Activated naive CD8-positive, alpha-beta T cell treated with anti-CD3 and anti-CD28 coated beads for 36 hours (primary cell): ENCODE measurements at places on chromosomes 5 and 9. TPM values are rescaled to one million over a fixed set of nuclear protein-coding genes. Genes with fewer than 3 reads are reported as not detected.
A peak's percentile ranks its signal among the peaks of the same experiment; 100 is the strongest.

Gene IFNA7
- not detected for total RNA-seq

Gene C1QTNF3
- total RNA-seq = 1.5 TPM

Gene TPD52L3
- not detected for total RNA-seq

- peak; percentile 30 for DNase-seq
Measured at GRCh38 chr5:172420235-172420939, 33.9 kb downstream of the SH3PXD2B start.

DNA sequence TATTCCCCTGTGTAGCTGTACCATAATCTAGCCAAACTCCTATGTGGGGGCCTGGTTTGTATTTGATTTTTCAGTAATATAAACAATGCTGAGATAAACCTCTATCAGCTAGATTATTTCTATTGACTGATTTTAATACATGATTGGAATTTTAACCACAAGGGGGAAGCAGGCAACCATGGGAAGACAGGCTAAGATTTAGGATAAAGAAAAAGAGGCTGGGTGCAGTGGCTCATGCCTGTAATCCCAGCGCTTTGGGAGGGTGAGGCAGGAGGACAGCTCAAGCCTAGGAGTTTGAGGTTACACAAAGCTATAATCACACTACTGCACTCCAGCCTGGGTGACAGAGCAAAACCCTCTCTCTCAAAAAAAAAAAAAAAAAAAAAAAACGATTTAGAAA lies 18.1 kb upstream of the GPX3 start:
- DNase-seq = no peak

DNA sequence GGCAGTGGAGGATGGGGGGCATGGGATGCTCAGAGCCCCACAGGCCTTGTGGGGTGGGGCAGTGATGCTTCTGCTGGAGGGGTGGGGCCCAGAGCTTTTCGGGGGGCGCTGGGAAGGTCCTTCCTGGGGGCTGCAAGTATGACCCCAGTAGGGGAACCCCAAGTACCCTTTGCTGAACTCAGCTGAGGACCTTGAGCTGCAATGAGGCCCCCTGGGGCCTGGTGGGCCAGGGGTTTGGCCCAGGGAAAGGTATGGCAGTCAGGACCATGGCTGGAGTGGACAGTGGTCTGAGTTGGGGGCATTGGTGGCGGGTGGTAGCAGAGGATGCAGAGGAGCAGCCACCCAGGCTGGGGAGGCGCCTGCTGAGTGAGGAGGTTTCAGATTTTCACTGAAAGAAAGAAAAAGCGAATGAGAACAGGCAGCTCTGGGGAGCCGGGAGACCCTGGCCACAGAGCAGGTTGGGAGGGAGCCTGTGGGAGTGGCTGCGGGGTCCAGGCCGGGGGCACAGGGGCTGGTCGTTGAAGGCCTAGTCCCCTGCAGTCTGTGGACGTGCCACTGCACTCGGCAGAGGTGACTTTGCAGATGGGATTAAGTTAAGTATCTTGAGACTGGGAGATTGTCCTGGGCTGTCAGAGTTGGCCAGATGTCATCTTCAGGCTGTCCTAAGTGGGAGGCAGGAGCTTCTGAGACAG lies 19.2 kb downstream of the WNK2 start:
- DNase-seq = no peak

DNA sequence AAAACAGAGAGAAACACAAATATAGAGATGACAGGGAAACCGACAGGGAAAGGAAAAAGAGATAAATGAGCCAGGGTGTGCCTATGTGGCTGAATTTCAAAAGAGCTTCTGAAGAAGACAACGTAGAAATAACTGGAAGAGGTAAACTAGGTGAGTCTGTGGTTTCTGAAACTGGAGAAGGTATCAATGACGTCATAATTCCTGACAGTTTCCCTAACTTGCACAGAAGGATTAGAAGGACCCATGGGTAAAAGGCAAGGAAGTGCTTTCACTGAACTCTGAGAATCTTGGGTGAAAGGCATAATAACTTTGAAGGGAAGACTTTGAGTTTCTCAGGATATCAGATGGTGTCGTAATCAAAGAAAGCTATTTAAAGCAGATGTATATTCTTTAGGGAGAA lies 790.8 kb upstream of the NUDT12 start:
- no peak for DNase-seq

DNA sequence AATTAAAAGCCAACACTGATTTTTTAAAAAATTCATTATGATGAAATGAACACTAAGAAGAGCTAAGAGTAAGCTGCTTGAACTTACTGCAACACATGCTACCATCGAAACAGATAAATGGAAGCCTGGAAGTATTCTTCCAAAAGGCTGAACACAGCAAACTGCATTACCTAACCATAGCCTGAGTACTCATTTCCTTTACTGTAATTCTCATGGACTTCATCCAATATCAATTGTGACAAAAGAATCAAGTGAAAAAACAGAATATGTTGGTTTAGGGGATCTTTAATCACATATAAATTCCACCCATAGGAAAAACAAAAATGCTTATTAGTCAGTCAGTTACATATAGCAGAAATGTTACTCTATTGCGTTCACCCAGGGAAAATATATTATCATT lies 68.5 kb downstream of the DROSHA start:
- no peak for DNase-seq
